CD4-positive, alpha-beta T cell treated with Interleukin-15 for 1 hour (primary cell): ENCODE measurements at places on chromosomes 16 and 17.

GRCh38 chr16:85724126-85724879 is 26.6 kb downstream of the C16orf74 start:
- no peak for DNase-seq

GRCh38 chr16:85448557-85449190 is 164.4 kb upstream of the GSE1 start:
- peak; percentile 39 for DNase-seq

DNA sequence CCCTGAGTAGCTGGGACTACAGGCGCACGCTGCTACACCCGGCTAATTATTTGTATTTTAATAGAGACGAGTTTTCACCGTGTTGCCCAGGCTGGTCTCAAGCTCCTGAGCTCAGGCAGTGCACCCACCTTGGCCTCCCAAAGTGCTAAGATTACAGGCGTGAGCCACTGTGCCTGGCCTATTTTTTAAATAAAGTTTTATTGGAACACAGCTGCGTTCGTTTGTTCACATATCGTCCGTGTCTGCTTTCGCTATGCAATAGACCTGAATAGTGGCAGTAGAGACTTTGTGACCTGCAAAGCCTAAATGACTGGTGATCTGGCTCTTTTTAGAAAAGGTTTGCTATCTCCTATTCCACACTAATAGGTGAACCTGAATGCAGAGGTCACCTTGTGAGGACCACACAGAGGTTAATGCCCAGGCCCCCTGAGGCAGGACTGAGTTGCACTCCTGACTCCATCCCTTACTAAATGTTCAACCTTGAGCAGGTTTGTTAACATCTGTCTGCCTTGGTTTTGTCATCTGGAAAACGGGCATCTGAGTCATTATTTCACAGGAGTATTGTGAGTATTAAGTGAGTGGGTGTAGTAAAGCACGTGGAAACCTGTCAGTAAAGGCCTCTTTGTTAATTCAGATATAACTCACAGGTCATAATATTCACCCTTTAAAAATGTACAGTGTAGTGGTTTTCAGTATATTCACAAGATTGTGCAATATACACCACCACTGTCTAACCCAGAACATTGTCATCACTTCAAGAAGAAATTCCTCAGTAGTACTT is 157.5 kb upstream of the CACNG5 start:
- no peak for DNase-seq

GRCh38 chr16:66367968-66368891 is 1.7 kb downstream of the CDH5 start:
- DNase-seq, result no peak

- no peak for DNase-seq
These were observed 368.8 kb upstream of the CDH8 start for GRCh38 chr16:62404842-62405611.

GRCh38 chr17:77160875-77161530 is 20.2 kb downstream of the SEC14L1 start:
- no peak for DNase-seq

GRCh38 chr17:72613806-72614292 is 478.6 kb downstream of the SLC39A11 start:
- no peak for DNase-seq

GRCh38 chr17:32859857-32860525 is 16.9 kb downstream of the MYO1D start:
- no peak for DNase-seq

DNA sequence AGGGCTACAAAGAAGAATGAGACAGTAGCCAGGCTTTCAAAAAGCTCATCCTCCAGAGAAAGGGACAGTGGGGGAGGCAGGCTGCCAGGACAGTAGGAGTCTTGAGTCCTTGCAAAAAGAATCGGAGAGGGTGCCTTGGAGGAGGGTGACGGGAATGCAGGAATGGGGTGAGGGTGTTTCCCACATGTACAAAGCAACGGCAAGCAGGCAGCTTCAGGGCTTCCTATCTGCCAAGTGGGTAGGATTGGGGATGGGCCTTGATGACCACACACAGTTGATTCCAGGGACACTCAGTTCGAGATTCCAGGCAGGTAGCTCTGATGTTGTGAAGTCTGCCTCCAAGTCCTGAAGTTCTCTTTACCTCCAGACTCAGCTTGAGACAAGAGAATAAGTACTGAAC is 54.4 kb downstream of the C17orf67 start:
- no peak for DNase-seq

DNA sequence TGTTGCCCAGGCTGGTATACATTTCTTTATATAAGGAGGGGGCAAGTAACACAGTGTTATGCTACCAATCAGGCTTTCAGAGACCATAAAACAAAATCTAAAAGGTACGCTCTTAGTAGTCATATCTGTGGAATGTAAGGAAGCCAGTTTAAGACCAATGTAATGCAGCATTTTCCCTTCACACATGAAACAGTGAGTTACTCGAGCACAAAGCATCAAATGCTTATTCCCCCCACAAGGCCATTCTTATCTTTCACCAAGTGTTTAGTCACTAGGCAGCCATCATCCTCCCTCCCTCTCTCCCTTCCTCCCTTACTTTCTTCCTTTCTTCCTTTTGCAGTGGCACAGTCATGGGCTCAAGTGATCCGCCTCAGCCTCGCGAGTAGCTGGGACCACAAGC is 12.8 kb downstream of the HMOX2 start:
- DNase-seq, result no peak

GRCh38 chr16:58960484-58960883 is 226.4 kb upstream of the GOT2 start:
- no peak for DNase-seq

GRCh38 chr16:81569361-81570034 is 124.9 kb downstream of the CMIP start:
- no peak for DNase-seq

- no peak for DNase-seq
These were observed 398.2 kb downstream of the SOX9 start for GRCh38 chr17:72518753-72519597.

- no peak for DNase-seq
These were observed 12.5 kb upstream of the SLC4A1 start for GRCh38 chr17:44280392-44280937.

DNA sequence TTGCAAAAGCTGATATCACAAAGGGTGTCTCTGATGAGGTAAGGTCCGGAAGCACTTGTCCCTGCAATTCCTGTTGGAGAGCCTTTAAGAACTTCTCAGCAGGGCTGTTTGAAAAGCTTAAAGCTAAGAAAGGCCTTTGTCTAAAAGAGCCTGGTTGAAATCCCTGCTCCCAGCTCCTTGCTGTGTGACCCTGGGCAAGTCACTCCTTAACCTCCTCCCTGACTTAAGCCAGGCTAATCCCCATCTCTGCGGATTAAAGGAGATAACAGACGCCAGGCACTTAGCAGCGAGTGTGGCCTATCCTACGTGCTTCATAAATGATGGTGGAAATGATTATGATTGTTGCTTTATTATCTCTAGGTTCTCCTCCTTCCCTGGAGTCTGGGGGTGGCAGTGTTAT is 368.0 kb upstream of the RBFOX1 start:
- DNase-seq, result no peak

GRCh38 chr17:534071-534691 is 180.5 kb downstream of the VPS53 start:
- DNase-seq, result peak; percentile 40

- no peak for DNase-seq
These were observed 165.1 kb upstream of the CDC42EP4 start for GRCh38 chr17:73476890-73477350.

GRCh38 chr17:48159232-48159631 is 51.7 kb downstream of the SNX11 start:
- DNase-seq, result no peak

GRCh38 chr16:325375-326145 is 27.0 kb downstream of the AXIN1 start:
- no peak for DNase-seq

GRCh38 chr17:77061669-77062068 is 79.1 kb upstream of the SEC14L1 start:
- DNase-seq, result no peak

GRCh38 chr16:87491522-87492290 is 1.1 kb downstream of the ZCCHC14 start:
- DNase-seq, result no peak

DNA sequence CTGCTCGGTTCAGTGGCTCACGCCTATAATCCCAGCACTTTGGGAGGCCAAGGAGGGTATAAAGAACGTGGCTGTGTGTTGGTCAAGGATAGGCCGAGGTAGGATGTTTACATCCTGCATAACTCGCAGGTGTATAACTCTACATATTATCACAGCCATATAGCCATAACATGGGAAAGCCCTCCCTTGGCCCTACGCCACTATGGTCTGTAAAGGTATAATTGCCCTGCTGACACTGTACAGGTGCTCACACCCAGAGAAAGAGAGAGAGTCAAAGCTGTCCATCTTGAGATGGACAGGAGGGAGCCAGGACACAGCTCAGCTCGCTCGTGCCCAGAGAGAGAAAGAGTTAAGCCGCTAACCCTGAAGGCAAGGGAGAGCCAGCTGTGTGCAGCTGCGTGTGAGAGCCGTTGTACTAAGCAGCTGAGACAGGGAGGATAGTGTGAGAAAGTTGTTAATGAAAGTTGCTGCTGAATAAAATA is 30.4 kb upstream of the DHX8 start:
- no peak for DNase-seq

DNA sequence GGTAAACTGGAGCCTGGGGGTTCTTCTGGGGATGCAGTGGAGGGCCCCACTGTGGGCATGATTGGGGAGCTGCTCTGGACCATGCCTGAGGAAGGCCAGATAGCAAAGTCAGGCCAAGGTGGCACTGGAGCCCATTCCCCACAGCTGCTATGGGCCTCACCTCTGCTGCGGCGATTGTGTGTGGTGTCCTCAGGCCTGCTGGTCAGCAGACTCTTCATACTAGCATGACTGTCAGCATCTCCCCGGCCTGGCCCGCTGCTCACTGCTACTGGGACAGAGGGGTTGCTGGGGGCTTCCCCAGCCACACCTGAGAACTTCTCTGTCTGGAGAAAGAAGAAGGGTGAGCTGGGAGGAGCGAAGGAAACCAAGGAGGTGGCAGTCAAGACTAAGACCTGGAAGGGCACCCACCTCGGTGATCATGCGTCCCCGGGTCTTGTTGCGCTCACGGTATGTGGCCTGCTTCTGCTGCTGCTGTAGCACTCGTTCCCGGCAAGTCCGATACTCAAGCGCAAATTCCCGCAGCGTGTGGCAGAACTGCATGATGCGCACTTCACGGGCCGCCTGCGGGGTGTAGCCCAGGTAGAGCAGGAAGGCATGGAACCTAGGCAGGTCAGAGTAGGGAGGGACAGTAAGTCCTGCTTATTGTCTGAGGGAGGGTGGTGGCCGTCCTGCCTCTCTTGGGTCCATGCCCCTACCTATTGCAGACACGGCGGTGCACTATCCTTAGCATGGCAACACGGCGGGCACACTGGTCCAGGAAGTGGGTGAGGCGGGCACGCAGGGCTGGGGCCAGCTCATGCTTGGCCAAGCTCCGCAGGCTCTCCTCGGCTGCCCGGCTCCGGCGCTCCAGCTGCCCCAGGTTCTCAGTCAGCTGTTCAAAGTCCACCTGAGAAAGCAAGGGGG is 3.2 kb downstream of the TMEM208 start:
- DNase-seq, result no peak

DNA sequence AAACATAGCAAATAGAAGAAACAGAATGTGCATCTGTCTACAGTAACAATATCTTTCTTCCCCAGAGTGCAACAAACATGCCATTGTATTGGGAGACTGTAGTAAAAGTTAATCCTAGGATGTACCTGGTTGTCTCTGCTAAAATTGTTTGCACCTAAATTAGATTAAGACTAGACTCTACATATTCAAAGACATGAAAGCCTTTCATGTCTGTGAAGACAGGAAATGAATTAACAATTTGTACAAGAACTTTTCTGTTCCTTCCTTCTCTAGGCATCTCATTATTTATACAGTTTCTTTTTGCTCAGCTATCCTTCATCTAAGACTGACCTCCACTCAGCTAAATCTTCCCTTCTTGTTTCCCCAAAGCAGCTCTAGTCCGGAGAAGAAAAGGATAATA is 220.6 kb downstream of the LGALS9B start:
- DNase-seq, result no peak

DNA sequence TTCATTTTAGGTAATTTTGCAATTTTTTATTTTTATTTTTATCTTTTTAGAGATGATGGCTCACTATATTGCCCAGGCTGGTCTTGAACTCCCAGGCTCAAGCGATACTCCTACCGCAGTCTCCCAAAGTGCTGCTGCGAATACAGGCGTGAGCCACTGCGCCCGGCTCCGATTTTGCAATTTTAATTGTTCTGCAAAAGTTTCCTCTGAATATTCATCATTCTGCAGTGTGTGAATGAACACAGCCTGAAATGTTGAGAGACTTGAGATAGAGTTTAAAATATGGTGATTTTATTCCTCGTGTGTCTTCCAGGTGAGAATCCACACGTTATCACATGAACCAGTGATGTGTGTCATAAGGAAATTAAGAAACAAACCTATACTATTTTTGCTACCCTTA is 75.8 kb downstream of the KCNJ12 start:
- DNase-seq, result no peak

GRCh38 chr17:73436954-73437353 is 125.2 kb upstream of the CDC42EP4 start:
- DNase-seq, result no peak
